Erythroblast (primary cell): ENCODE measurements at places on chromosomes 11 and 22.

GRCh38 chr11:118129471-118130172 lies 23.0 kb downstream of the SCN4B start:
- DNase-seq, result no peak

DNA sequence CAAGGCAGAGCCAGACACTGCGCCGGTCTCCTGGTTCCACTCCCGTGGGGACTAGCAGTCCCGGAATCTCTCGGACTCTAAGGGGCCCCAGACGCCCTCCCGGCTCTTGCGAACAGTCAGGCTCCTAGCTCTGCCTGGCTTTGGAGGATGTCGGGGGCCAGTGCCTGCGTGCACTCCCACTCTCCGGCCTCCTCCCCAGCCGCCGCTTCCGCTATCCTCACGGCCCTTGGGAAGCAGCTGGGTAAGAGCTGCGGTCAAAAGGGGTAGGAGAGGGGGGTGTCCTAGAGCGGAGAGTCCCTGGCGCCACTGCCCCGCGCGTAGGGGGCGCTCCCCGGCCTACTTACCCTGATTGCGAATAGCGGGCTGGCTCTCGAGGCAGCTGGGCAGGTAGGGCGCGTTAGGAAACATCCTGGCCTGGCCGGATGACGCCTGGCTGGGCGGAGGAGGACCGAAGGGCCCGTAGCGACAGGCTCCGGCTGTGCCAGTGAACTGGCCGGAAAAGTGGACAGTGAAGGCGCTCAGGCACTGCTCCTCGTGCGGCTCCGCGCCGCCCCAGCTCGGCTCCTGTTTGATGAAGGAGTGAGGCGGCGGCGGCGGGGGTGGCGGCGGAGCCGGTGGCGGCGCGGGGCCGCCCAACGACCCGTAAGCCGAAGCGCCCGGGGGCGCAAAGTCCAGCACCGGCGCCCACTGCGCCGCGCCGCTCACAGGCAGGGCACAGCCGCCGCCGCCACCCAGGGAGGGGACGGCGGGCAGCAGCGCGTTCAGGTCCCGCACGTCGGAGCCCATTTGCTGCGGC lies 785 bp downstream of the WT1 start:
- no peak for DNase-seq

- DNase-seq, result peak; percentile 43
Measured at GRCh38 chr11:47186700-47187695, 764 bp upstream of the PACSIN3 start.

GRCh38 chr11:66548774-66549630 lies 2.3 kb downstream of the ACTN3 start:
- no peak for DNase-seq

DNA sequence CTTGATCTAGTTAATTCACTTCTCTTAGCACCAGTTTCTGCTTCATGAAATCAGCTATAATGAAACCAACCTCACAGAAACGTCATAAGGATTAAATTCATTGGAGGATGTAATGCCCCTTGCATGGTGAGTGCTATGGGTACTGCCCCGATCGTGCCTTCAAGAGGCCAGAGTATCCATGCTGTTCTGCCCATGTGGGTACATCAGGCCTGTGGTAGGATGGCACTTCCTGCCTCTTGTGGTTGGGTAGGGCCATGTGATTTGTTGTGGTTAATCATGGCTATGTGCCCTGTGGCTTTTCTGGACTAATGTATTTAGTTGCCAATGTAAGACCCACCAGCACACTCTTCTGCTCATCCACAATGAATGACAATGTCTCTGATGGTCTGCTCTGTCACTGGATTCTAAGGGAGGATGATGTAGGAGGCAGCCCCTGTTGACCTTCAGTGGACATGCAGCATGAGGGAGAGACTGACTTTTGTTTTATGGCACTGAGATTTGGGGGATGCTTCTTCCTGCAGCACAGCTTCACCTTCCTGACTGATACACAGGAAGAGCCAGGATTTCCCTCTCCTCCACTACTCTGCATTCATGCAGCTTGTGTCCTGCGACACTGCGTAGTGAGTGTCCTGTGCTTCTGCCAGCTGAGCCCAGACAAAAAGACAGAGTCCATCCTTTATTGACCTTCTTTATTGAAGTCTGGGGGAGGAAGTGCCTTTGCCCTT lies 66.2 kb downstream of the DHCR7 start:
- no peak for DNase-seq

GRCh38 chr11:30960387-30960992 lies 374.3 kb upstream of the MPPED2 start:
- DNase-seq, result no peak

DNA sequence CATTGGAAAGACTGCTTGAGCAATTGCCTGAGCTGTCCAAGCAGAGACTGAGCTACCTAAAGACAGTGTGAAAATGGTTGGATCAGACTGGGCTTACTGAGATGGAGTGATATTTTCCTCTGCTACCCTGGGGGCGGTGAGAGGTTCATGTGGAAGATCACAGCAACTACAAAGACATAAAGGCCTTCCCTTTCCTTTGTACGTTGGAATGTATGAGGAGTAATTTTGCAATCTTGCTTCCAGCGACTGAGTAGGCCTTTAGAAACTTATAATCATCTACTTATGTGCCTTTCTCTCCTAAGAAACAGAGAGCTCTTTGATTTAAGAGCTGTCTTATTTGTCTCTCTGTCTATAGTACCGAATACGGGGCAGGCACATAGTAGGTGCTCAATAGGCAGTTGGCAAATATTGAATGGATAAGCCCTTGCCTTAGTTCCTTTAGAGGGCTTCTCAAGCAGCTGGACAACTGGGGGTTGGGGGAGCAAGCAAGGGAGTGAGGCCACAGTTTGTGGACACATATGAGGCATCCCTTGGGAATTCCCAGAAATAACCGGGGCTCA lies 2.4 kb upstream of the HEPACAM start:
- no peak for DNase-seq

DNA sequence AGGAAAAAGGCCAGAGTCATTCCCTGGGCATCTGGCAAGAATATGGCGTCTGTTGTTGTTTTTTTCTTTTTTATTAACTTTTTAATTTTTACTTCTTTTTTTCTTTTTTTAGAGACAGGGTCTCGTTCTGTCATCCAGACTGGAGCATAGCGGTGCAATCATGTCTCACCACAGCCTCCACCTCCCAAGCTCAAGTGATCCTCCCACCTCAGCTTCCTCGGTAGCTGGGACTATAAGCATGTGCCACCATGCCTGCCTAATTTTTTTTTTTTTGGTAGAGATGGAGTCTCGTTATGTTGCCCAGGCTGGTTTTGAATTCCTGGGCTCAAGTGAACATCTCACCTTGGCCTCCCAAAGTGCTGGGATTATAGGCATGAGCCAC lies 54.0 kb upstream of the PRDM11 start:
- no peak for DNase-seq

DNA sequence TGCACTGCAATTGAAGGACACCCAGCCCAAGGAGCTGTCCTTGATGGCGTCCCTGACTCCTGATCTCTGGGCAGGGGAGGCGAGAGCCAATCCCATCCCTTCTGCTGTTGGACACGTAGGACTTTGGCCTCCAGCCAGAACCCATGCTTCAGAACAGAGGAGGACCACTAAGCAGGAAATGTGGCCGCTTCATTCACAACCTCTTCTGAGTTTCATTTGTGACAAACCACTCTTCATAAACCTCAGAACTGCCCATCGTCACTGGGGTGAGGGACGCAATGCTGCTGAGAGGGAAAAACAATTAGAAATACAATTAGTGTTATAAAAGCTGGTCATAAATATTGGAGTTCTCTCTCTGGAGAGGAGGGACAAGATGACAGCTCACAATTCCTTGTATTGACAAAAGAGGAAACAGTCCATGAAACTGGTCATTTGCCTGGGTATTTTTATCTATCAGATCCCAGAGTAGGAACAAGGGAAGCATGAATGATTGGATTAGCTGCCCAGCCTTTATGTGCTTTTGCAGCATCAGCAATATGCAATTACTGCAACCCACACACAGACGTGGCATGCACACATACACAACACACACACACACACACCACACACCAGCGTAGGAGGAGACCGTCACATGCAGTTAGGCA lies 216.5 kb upstream of the CADM1 start:
- DNase-seq, result no peak

DNA sequence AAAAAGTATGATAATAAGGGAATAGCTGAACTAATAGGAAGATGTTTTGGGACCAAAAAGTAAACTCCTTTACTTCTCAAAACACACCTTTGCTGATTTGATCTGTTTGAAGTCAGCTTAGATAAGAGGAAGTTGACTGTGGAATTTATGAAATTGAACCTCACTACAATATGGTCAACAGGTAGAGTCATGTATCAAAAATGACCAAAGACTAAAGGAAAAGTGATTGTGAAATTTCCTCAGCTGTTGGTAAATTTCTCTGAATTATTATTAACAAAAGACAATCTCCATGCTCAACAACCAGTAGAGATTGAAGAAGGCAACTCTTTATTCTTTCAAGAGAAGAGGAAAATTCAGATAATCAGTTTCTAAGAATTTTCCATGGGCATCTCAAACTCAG lies 826.5 kb downstream of the KCNA4 start:
- no peak for DNase-seq

GRCh38 chr11:109307366-109307765 lies 114.6 kb upstream of the C11orf87 start:
- no peak for DNase-seq

DNA sequence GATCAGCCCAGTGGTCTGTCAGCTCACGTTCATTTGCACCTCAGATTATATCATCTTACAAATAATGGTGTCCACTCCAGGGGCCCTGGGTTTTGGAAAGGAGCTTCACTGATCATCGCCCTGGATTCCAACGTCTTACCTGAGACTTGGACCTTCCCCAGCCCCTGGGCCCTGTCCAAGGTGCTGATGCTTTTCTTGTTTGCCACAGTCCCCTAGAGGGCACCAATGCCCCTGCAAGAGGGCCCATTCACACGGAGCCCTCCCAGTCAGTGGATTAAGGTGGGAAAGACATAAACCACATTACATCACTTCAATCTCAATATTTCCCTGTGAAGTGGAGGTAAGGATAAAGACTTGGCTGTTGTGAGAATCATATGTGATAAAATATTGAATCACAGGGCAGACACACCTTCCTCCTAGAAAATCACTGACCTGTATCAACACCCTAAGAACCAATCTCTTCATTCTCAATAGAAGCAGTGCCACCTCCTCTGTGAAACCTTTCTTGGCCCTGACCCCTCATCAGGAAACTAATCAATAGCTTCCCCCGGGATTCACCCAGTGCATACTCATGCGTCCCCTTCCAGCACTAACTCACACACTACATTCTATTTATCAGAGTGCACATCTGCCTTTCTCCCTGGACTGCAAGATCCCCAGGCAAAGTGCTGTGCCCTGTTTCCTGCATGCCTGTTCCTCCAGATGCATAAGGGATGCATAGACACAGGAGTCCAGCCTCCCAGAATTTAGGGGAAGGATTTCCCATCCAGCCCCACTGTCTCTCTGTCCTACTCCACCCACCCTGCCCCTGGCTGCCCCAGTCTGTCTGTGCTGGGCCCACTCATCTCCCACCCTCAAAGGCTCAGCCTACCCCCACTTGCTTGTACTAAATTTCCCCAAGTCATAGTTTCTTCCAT lies 167.0 kb downstream of the BUD13 start:
- peak; percentile 50 for DNase-seq

DNA sequence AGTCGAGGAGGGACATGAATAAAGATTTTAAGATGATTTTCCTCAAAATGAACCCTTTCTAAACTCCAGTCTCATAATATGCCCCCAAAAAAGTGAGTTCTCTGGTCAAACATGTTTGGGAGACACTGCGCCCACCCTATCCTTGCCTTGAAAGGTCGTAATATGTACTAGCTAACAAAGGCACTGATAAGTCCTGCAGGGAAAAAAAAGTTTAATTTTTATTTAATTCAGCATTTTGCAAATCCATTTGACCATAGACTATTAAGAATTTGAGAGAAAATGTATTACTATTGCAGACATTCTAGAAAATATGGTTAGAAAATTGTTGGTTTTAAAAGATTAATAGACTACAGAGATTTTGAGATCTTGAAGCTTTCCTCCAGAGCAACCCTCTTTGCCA lies 120.6 kb upstream of the ASPHD2 start:
- no peak for DNase-seq

DNA sequence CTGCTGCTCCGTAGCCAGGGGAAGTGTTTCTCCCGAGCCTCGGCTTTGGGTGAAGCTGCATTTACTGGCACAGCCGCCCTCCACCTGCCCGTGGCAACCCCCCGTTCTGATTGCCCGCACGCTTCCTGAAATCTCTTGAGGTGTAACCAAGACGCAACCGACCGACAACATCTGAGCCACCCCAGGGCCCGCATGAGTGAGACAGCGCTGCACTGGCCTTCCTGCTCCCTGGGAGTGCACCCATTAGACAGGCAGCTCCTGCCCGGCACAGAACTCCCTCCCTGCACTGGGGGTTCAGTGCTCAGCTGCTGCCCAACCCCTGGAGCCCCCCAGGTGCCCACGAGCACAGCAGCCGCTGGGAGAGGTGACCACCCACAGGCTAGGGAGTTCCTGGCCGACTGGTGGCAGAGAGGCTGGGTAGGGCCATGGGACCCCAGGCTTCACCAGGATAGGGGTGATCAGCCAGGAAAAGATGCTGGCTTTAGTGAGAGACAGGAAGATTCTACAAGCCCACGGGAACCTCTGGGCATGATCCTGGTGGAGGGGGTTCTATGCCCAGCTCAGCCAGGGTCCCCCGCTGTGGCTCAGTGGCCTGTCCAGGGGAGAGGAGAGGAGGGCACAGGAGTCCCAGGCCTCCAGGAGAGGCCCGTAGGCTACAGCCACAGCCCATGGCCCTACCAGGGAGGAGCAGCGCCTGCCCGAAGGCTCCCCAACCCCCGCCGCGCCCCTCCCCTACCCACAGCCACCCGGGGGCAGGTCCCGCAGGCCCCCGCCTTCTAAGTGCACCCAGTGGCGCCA lies 14.6 kb downstream of the PLXNB2 start:
- no peak for DNase-seq

DNA sequence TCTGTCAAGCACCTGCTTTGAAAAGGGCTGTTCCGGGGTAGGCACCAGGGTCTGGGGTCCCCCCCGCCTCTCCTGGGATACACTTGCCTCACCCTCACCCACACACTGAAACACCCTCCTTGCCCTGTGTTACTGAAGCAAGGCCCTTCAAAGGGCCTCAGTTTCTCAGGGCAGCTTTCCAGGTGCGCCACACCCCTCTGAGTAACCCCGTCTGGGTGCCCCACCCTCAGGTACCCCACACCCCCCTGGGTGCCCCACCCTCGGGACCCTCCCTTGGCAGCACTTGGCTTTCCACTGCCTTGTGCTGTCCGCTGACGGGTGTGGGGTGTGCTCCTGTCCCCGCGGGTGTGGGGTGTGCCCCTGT lies 413.6 kb downstream of the TBC1D22A start:
- no peak for DNase-seq

- no peak for DNase-seq
Measured at GRCh38 chr11:115238791-115239190, 265.4 kb downstream of the CADM1 start.
